ENCODE measurements at places on chromosomes 11 and 22.

GRCh38 chr11:8106679-8107078 is 25.7 kb downstream of the TUB start:
- no peak for DNase-seq

- DNase-seq, result no peak
Observed at GRCh38 chr11:106748059-106748458, 270.2 kb downstream of the GUCY1A2 start.

DNA sequence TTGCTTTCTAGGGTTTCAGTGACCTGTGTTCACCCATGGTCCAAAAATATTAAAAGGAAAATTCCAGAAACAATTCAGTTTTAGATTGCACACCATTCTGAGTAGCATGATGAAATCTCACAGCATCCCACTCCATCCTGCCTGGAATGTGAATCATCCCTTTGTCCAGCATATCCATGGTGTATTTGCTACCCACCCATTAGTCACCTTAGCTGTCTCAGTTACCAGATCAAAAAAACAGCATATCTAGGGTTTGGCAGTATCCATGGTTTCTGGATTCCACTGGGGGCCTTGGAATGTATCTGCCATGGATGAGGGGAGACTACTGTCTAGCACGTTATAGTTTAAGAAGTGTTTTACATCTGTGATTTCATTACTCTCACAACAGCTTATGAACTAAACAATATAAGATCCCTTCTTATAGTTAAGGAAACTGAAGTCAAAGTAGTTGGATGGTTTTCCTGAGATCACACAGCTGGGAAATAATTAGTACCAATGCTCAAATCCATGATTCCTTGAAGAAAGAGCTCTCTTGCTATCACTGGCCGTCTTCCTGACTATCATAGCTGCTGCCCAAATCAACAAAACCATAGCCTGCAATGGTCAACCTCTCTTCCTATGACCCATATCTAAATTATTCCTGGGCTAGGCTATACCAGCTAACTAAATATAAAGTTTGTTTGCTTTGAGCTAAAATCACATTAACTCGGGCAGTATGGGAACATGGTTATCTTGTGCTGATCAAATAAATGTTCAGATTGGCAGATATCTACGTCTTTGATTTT is 122.6 kb downstream of the MICAL2 start:
- no peak for DNase-seq

DNA sequence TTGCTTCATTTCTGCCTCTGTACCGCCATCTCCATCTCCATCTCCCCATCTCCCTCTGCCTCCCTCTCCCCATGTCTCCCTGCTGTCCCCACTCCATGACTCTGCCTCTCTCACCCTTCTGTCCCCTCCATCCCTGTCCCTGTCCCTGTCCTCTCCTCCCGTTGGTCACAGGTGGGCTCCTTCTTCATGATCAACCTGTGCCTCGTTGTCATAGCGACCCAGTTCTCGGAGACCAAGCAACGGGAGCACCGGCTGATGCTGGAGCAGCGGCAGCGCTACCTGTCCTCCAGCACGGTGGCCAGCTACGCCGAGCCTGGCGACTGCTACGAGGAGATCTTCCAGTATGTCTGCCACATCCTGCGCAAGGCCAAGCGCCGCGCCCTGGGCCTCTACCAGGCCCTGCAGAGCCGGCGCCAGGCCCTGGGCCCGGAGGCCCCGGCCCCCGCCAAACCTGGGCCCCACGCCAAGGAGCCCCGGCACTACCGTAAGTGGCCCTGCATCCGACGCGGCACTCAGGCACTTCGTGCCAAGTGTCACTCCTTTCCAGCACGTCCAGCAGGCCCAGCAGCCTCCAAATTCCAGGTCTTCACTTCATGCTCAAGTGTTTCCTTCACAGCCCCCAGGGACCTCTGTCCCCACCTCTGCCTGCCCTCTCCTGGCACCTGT is 76.0 kb downstream of the CACNA1I start:
- no peak for DNase-seq

DNA sequence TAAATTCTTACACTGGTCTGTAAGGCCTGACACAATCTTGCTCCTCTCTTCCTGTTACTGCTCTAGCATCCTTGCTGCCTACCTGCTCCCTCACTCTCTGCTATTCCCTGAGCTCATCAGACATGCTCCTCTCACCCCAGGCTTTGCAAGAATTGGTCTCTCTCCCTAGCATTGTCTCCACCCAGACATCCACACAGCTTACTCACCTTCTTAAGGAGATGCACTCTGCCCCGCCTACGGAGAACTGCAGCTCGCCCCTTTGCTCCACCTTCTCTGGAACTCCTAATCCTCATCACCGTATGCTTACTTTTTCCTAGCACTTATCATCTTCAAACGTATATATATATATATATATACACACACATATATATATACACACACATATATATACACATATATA is 23.3 kb upstream of the TMPRSS5 start:
- DNase-seq, result no peak

- DNase-seq, result no peak
Observed at GRCh38 chr11:77455740-77456139, 18.2 kb downstream of the PAK1 start.

DNA sequence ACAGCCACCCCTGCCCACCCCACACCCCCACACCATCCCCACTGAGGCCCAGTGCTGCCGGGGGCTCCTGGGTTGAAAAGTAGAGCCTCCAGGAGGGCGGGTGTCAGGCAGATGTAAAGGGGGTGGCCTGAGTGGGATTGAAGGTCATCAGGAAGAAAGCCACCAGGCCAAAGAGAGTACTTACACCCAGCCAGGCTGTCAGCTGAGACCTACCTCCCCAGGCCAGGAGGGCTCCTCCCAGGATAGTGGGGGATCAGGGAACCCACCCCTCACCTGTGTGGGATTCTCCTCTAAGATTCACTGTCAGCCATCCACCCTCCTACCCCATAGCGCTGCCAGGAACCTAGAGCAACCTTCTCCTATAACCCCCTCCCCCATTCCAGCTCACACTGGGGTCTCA is 17.2 kb upstream of the FCHSD2 start:
- no peak for DNase-seq

Measured in B cell (primary cell).